ENCODE measurements at places on chromosomes 7 and 10.
A peak's percentile ranks its signal among the peaks of the same experiment; 100 is the strongest.

DNA sequence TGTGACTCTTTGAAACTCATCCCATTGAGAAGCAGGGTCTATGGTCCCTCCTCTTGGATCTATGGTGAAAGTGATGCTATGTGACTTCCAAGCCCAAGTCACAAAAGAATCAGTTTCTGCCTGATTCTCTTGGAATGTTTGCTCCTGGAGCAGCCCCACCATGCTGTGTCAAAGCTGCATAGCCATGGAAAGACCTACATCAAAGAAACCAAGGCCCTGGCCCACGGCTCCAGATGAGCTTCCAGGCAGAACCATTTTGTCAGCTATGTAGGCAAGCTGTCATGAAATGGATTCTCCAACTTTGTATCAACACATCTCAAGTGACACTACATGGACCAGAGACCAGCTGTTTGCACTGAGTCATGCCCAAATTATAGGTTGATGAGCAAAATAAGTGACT, 77.0 kb downstream of the AASS start:
- DNase-seq, result no peak

DNA sequence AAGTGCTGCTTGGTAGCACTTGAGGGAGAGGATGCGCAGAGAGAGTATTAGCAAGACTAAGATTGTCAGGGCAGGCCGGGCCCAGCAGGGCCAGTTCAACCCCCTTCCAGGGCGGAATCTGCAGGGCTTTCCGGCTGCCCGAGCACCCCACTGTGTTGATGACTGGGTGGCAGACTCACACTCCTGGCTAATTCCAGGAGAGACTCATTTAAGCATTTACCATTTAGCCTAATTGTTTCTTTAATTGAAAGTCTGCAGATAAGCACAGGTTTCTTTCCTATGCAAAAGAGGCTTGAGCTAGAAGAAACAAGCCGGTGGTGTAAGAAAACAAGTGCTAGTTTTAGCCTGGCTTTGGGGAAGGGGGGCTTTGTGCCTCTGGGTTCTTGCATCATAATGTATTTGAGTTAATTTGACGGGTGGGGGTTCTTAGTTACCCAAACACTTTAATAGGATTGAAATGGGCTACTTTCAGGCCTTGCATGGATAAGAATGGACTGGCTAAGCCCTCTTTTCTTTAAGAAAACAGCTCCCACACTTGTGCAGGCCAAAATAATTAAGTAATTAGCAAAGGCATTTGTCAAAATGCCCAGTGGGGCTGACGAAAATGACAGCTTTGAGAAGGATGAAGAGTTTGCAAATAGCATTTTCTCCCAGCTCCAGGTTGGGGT, 201.3 kb downstream of the MYOF start:
- no peak for DNase-seq

DNA sequence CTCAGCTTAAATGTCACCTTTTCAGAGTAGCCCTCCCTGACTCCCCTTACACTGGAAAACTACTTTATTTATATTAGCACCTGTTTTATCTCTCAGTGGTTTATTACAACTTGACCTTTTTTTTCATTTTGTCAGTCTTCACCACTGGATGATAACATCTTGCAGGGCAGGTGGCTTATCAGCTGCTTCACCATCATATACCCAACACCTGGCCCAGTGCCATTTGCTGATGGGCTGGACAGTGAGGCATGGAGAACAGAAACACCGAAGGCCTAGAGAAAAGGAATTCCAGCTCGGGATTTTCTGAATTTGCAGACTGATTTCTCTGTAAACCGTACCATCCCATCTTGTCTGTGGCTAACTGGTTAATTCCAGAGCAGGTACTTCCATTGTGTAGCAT, 48.5 kb downstream of the SORCS3 start:
- no peak for DNase-seq

DNA sequence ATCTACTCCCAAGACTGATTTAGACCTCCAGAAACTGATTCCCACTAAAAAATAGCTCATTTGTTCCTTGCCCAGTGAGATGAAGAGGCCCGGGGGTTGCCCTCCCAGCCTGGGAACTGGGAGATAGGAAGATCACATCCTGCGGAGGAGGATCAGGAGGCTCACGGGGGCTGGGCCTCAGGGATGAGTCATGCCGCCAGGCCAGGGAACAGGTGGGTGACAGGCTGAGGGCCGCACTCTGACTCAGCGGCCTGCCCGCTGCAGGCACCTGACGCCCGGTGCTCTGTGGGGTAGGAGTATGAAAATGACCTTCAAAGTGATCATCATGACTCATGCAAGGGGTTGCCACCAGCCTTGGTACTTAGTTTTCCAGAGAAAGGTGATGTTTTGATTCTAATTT, 104.5 kb upstream of the ZPBP start:
- DNase-seq, result peak; percentile 65

DNA sequence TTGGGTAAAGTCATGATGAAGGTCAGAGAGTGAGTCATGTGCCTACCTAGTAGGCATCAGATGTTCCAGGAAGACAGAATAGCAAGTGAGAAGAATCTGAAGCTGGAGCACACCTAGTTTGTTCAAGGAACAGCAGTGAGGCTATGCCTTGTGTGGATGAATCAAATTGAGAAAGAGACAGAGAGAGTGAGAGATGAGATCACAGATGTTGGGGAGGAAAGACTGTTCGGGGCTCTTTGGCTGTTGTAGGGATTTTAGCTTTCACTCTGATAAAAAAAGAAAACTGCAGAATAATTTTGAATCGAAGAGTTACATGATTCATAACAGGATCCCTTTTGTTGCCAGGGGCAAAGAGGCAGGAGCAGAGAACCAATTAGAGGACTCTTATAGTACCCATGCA, 6.3 kb downstream of the LIPF start:
- DNase-seq, result no peak

DNA sequence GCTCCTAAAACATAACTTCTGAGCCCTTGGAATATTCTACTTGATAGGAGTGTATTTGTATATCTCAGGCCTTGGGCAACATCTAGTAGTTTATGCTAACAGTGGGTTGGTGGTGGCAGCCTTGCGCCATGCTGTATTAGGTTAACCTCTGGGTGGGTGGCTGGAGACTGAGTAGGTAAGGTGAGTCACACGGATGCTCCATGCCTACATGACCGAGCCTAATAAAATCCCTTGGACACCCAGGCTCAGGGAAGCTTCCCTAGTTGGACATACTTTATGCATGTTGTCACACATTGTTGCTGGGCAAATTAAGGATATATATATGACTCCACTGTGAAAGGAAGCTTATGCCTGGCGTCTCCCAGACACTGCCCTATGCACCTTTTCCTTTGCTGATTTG, 6.0 kb upstream of the DAGLB start:
- peak; percentile 92 for DNase-seq

DNA sequence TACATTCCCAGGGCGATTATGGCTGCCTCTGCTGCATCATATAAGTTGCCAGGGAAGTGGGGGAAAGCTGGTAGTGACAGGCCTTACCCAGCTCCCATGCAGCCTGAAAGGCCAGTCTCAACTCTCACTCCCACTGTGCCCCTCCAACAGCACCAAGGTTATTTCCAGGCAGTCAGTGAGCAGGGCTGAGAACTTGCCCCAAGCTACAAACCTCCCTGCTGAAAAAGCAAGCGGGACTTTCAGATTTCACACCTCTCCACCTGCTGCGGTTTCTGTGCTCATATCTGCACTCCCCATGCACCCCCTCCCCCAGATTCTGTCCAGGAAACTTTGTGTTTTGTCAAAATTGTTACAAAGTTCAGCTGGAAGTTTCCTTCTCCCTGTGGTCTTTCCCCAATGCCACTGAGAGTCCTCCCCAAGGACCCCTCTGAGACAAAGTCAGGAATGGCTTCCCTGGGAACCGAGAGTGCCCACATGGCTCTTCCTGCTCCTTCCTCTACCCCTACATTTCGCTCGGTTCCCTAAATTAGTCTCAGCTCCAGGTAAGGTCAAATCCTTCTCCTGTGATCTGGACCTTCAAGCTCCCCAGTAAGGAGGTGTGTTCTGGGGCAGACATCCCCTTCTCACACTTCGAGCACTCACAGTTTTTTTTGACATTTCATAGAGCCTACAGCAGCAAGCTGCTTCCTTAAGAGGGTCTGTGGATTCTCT, 25.3 kb upstream of the WNT2 start:
- no peak for DNase-seq

DNA sequence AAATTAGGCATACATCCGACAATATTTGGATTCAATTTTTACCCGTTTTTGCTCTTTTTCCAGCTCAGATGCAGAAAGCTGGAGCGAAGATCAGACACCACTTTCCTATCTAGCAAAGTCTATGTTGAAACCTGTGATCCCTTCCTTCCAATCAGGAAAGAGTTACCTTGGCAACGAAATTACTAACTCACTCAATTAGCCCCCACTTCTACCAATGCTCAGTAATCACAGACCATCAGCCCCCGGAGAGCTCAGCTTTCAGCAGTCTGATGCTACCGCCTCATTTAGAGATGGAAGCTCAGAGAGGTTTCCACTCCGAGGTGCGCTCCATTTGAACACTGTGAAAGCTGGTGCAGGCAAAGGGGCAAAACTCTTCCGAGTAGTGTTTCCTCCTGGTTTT, 6.7 kb downstream of the FRAT1 start:
- DNase-seq, result no peak

GRCh38 chr7:26477381-26477990, 185.8 kb downstream of the SNX10 start:
- DNase-seq, result no peak

- DNase-seq, result no peak
These were observed 320.6 kb downstream of the FRMD4A start for GRCh38 chr10:14010101-14010558.

DNA sequence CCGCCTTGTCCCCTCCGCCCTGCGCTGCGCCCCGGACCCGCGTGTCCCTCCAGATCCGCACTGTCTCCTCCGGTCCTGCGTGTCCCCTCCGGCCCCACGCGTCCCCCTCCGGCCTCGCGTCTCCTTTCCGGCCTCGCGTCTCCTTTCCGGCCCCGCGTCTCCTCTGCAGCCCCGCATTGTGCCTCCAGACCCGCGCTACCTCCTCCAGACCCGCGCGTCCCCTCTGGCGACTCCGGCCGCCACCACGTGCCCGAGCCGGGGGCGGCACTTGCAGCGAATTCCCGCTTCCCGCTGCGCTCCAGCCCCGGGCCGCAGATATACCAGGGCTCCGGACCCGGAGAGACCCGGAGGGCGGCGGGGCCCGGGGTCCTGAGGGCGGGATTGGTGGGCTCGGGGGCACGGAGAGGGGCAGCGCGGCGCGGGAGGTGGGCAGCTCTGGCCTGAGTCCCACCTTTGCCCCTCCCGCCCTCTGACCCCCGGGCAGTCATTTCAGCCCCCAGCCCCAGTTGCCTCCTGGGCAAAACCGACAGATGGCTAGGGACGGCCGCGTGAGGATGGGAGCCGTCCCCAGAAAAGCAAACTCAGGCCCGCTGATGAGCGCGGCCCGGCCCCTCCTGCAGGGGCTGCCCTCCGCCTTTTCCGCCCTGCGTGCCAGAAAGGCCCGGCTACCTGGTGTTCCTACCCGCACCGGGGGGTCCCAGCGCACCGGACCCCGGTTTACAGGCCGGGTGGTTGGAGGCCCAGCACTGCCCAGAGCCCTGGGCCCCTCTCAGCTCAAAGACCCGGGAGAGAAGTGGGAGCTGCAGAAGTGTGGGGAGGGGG, 56.5 kb downstream of the RBM17 start:
- no peak for DNase-seq

DNA sequence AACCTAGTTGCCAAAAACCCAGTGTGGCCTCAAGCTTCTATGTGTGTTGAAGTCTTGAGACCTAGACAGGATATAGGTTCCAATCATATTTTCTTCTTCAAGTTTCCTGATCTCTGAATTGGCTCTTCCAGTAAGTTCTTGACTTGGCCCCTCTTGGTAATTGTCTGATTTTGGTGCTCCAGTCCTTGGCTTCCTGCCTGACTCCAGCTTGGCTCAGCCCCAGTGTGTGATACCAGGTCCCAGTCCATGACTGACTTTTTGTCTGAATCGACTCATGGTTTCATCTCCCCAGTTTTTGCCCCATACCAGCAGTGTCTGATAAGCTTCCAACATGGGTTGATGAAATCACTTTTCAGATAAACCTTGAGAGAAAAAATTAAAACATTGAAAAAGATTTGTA, 72.3 kb downstream of the FAS start:
- DNase-seq, result no peak
